ENCODE measurements at places on chromosomes 11 and 22.
A peak's percentile ranks its signal among the peaks of the same experiment; 100 is the strongest.

DNA sequence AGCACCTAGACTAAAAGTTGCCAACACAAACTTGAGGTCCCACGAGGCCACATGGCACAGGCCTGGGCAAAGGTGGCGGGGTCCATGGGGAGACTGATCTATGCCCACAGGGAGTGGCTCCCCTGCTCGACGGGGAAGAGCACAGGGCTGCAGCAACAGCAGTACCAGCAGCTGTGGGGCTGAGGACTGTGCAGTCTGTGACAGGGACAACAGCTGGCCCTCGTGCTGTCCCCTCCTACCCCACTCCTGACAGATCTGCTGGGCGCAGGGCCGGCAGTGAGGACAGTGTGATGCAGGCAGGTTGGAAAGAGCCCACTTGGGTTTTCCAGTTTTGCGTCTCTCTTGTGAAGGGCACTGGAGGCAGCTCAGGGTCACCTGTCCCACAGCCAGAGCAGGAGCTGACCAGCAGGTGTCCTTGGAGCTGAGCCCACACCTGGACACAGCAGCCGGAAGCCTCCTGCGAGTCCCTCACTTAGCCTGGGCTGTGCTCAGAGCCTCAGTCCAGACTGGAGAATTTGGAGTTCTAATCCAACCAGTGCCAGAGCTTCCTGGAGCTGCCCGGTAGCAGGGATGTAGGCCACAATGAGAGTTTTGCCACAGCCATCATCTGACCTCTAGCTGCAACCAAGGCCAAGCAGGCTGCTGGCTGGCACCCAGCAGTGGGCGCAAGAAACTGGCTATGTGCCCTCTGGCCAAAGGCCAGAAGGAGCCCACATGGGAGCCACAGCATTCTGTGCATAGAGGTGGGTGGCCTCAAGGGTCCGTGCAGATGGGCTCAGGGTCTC is 3.6 kb upstream of the GAS2L1 start:
- DNase-seq = peak; percentile 52

- DNase-seq = no peak
These were observed 5.5 kb downstream of the TTC28 start for GRCh38 chr22:28674121-28674563.

- DNase-seq = peak; percentile 19
These were observed 873 bp upstream of the SCO2 start for GRCh38 chr22:50526108-50526833.

DNA sequence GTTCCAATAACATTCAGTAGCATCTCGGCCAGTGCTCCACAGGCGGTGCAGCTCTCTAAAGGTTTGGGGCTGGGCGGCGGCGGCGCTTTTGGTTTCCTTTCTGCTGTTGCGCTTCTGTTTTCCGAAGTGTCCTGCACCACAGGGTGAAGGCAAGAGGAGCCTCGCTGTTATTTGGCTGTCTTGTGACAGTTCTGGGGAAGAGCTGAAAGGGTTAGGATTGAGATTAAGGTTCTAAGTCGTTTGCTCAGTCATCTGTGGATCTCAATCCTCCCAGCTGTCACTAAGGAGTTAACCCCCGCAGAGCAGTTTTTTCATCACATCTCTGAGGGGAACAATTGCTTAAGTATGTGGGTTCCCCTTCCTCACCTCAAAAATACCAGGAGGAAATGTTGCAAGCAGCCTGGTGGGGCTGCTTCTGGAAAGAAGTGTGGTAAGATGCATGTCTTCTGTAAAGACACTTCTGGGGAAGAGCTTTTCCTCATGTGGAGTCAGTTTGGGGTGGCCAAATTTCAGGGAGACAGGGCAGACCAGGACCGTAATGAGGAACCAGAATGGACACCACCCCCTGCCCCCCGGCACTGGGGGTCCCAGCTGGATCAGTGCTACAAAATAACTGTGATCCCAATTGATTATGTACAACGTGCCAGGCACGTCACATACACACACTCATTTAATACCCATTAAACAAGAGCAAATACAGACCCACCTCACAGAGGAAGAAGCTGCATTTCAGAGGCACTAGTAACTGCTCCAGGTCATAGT is 14.2 kb downstream of the TMEM121B start:
- no peak for DNase-seq

- no peak for DNase-seq
These were observed 30.7 kb downstream of the BUD13 start for GRCh38 chr11:116742104-116742503.

DNA sequence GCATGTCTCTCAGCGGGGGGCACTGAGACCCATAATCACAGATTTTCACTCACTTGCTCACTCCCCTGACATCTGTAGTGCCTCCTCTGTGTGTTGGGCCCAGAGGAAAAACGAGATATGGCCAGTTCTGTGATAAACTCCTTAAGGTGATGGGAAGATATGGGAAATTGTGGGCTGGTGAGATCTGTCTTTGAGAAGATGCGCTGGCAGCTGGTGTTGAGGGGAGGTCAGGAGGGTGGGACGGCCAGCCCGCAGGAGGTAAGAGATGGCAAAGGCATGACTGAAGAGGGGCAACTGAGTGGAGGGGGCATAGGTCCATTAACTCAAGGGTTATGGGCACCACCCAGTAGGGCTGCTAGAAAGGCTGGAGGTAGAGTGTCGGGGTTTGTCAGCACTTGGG is 60.1 kb upstream of the CLTCL1 start:
- DNase-seq = no peak

GRCh38 chr11:46075928-46076327 is 45.3 kb downstream of the PHF21A start:
- DNase-seq = peak; percentile 3

GRCh38 chr11:110032259-110032658 is 60.9 kb upstream of the ZC3H12C start:
- no peak for DNase-seq

- DNase-seq = no peak
These were observed 1166.5 kb downstream of the LRRC4C start for GRCh38 chr11:40292721-40293508.

- peak; percentile 26 for DNase-seq
These were observed 640.2 kb downstream of the LRRC4C start for GRCh38 chr11:40819230-40819629.

- DNase-seq = peak; percentile 54
These were observed 2.1 kb downstream of the OAF start for GRCh38 chr11:120212926-120213325.

DNA sequence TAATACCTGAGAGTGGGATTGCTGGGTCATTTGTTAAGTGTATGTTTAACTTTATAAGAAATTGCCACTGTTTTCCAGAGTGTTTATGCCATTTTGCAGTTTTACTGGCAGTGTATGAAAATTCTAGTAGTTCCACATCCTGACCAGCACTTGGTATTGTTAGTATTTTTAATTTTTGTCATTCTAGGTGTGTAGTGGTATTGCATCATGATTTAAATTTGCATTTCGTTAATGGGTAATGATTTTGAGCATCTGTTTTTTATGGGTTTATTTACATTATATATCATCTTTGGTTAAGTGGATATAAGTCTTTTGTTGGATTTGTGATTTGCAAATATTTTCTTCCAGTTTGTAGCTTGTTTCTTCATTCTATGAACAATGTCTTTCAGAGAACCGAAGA is 34.7 kb downstream of the PDE3B start:
- DNase-seq = no peak

- DNase-seq = peak; percentile 73
These were observed 114.9 kb downstream of the ETS1 start for GRCh38 chr11:128472128-128473089.

DNA sequence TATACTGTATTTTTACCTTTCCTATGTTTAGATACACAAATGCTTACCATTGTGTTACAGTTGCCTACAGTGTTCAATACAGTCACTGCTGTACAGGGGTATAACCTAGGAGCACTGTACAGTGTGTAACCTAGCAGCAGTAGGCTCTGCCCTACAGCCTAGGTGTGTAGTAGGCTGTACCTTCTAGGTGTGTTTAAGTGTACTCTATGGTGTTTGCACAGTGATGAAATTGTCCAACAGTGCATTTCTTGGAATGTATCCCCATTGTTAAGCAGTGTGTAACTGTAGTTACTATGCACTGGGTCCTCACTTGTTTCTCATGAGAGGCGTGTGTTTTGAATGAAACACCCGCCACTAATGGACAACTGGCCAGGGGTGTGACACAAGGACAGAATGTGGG is 269.0 kb downstream of the OPCML start:
- no peak for DNase-seq

DNA sequence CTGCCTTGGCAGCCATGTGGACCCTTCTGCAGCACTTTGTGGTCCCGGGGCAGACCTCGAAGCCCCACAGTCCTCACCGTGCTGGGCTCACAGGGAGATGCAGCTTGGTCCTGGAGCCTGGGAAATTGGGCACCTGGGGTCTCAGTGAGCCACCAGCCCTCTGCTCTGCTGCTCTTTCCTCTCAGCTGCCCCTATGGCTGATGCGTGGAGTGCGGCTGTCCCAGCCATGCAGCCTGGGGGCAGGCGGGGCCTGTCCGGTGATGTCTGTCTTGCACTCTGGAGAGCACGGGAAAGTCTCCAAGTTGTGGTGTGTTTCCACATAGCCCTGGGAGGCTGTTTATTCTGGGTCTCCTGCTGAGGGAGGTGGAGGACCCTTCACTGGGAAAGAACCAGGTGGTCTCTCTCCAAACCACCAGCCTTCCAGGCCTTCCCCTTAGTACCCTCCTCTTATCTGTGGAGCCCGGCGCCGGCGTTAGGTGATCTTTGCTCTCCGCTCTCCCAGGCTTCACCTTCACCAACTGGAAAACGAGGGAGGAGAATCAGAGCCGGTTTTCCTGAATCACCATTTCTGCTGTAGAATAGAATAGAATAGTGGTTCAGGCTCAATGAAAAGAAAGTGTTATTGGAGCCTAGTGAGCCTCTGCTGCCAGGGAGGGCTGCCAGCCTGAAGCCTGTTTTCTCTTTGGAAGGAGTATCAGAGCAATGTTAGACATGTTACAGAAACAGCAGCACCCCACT is 41.2 kb upstream of the GRAMD4 start:
- DNase-seq = no peak

DNA sequence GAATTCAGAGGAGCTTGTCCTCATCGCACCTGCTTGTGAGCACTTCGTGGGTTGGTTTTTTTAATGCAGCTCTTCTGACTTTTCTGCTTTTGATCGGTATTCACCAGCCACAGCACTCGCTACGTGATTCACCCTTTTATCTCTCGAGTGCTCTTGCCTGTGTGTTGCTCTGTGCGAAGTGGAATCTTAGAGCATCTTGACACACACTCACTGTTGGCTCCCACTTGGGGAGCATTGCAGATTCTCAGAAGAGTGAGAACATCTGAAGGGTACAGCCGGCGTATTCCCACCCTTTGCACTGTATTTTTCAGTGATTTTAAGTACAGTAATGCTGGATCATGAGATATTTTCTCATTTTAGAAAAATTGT is 10.9 kb downstream of the TNNT3 start:
- DNase-seq = no peak

DNA sequence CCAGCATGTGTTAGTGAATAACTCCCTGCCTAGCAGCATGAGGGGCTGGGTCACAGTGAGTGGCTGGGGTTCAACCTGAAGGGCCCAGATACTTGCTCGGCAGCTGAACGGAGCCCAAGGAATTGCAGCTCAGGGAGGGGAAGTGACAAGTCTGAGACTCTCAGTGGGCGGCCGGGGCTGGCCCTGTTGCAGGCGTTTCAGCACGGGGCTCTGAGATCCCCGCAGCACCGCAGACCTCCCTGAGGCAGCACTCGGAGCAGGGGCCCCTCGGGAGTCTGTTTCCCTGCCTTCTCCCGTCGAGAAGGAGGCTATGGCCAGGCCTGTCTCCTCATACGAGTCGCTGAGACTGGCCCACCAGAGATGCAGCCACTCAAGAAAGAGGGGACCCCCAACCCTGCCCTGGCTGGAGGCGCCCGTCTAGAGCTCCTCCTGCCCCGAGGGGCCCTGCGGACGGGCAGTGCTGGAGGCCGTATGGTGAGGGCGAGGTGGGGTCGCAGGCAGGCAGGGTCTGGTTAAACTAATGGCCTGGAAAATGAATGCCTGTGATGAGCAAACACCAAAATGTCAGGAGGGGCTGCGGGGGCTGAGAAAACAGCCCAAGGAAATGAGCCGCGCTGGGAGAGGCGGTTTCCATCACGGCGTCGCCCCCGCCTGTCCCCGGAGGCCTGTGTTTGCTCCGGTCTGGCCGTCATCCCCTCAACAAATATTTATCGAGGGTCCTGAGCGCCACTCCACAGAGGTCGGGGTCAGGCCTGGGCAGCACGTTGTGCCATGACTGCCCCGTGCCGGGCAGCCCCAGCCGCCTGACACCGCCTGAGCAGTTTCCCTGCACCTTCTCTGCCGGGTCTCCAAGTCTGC is 9.3 kb downstream of the TSSC4 start:
- DNase-seq = no peak

GRCh38 chr11:39190751-39191150 is 2268.7 kb downstream of the LRRC4C start:
- no peak for DNase-seq

- peak; percentile 86 for DNase-seq
These were observed 831 bp downstream of the CD44 start for GRCh38 chr11:35139722-35140282.

- peak; percentile 53 for DNase-seq
These were observed 379 bp upstream of the SLC3A2 start for GRCh38 chr11:62880231-62880802.

GRCh38 chr11:94760296-94760695 is 7.9 kb upstream of the AMOTL1 start:
- DNase-seq = no peak

DNA sequence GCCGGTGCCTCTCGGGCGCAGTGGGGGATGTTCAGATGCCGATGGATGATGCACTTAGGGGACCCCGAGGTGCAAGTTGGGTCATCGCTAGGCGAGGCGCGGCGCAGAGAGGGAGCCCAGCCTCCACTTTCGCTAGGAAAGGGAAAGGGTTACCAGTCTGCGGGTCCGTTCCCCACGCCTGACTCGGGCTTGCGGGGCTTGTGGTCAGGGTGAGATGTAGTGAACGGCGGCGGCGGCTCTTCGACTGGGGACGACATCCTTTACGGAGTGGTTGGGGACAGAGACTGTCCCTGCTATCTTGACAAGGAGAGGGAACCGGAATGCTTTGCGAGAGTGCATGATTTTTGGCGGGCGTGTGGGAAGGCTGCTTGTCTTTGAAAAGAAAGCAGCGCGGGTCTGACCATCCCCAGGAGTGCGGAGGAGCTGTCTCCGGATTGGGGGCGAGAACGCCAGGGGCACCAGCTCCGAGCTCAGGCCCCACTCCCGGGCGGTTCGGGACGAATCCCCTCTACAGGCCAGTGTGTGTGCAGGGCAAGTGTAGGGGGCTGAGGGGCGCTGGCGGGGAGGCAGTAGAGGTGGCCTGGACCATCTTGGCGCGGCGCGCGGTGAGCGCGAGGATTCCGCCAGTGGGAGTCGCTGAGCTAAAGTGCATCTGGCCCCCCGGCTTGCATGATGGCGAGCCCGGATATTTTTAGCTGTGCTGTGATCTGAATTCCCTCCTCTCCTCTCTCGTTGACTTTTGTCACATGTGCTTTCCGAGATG is 1.1 kb downstream of the FAT3 start:
- no peak for DNase-seq

- peak; percentile 43 for DNase-seq
These were observed 15.2 kb upstream of the SORL1-AS1 start for GRCh38 chr11:121467965-121468364.

GRCh38 chr11:128047026-128047425 is 540.3 kb downstream of the ETS1 start:
- DNase-seq = no peak

DNA sequence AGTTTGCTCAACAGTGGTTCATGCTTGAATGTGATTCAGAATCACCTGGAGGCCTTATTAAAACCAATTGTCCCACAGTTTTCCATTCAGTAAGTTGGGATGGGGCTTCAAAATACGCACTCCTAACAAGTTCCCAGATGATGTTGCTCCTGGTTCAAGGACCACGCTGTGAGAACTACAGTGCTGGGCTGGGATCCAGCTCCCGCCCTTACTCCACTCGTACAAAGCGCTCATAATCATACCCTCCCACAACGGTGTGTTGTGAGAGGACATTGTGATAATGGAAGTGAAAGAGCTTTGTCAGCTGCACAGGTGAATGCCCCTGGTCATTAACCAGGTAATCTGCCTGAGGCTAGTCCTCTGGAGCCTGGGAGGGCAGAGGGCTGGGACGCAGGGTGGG is 1.3 kb upstream of the CD82 start:
- DNase-seq = peak; percentile 66

Measured in HT-29 (cell line).